ENCODE measurements at places on chromosomes 13 and 19.

- DNase-seq = no peak
Observed at GRCh38 chr13:39881887-39882286, 226.4 kb downstream of the COG6 start.

DNA sequence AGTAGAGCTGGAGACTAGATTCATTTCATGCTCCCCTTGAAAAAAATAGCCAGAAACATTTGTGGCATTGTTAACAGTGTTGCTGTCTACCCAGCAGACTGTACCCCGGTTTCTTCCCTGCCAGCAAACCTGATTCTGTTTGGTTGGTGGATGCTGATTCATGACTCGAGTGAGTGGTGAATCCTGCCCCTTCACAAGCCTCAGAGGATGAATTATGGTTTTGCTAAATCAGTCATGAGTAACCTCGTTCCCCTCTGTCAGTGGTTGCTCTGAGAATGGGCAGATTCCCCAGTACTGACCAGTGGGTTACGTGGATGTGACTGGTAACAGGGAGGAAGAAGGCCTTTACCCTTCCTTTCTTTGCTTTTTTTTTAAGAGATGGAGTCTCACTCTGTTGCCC, 10.1 kb downstream of the NLRP12 start:
- no peak for DNase-seq

GRCh38 chr19:6632002-6632621, 37.8 kb downstream of the TNFSF14 start:
- peak; percentile 50 for DNase-seq

DNA sequence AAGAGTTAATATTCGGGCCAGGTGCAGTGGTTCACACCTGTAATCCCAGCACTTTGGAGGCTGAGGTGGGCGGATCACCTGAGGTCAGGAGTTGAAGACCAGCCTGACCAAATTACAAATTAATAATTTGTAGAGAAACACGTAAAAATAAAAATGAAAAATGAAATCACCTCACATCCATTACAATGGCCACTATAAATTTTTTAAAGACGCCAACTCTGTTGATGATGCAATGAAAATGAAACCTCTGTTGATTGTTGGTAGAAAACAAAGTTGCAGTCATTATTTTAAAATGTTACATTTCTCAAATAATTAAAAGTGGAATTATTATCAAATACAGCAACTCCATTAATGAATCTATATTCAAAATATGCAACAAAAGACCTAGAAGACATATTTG, 26.8 kb downstream of the ZNF100 start:
- no peak for DNase-seq

- no peak for DNase-seq
Observed at GRCh38 chr13:40528881-40529280, 137.6 kb downstream of the FOXO1 start.

- no peak for DNase-seq
Observed at GRCh38 chr13:97384371-97384770, 49.6 kb upstream of the RAP2A start.

GRCh38 chr13:28590461-28590860, 68.5 kb upstream of the POMP start:
- no peak for DNase-seq

- DNase-seq = no peak
Observed at GRCh38 chr19:34088292-34088691, 84.0 kb upstream of the LSM14A start.

- DNase-seq = no peak
Observed at GRCh38 chr13:113304121-113304520, 7.1 kb downstream of the LAMP1 start.

GRCh38 chr13:44237276-44237767, 136.3 kb upstream of the SERP2 start:
- no peak for DNase-seq

DNA sequence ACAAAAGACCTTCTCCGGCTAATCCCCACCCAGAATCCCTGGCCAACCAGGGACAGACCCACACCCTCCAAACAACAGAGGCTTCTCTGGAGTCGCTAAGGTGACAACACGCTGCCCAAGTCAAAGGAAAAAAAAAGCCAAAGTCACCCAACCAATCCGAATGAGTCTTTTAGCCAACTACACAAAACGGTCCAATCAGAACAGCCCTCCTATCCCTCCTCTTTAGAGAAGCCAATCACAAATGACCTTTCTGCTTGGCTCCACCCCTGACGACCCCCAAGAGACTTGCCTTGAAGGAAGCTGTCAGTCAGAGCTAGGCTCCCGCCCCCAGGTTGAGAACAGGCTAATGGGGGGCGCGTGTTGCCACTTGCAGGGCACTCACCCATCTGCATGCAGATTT, 6.6 kb upstream of the FBXW9 start:
- DNase-seq = no peak

DNA sequence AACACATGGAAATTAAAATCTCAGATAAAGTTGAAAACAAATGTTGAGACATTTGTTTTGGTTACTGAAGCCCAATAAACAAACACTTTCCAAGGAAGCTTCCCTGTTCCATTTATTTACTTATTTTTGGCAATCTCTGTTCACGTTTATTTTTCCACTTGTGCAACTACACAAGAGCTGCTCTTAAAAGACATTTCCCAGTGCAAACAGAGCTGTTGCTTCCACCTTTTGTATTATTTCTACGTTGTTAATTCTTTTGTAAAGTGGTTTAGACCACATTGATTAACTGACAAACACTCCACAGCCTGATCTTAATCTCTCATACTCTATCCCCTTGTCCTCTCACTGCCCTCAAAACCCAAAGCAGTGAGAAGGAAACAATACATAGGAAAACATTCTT, 757.6 kb downstream of the LIG4 start:
- DNase-seq = no peak

GRCh38 chr13:45889590-45890243, 38.2 kb upstream of the SIAH3 start:
- no peak for DNase-seq

GRCh38 chr13:72808917-72809500, 27.1 kb downstream of the PIBF1 start:
- no peak for DNase-seq

- no peak for DNase-seq
Observed at GRCh38 chr13:88189728-88190127, 518.6 kb downstream of the SLITRK5 start.

- no peak for DNase-seq
Observed at GRCh38 chr19:29650772-29651387, 14.4 kb upstream of the PLEKHF1 start.

GRCh38 chr13:67330149-67330548, 100.0 kb upstream of the PCDH9 start:
- DNase-seq = no peak

- peak; percentile 47 for DNase-seq
Observed at GRCh38 chr13:110116072-110116487, 190.9 kb downstream of the COL4A1 start.

GRCh38 chr19:55094456-55095259, 19.0 kb downstream of the EPS8L1 start:
- no peak for DNase-seq

GRCh38 chr19:45276284-45276687, 25.2 kb downstream of the MARK4 start:
- no peak for DNase-seq

DNA sequence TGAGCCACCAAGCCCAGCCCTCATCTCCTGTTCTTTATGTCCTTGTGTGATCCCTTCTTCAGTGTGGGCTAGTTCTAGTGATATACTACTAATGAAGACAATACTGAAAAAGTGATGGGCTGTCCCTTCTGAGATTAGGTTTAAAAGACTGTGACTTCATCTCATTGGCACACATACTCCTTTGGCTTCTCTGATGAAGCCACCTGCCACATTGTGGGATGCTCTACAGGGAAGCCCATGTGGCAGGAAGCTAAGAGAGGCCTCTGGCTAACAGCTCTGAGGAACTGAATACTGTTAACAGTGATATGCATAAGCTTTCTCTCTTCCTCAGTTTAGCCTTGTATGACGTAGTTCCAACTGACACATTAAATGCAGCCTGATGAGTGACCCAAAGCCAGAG, 13.6 kb downstream of the CSNK1A1L start:
- no peak for DNase-seq

DNA sequence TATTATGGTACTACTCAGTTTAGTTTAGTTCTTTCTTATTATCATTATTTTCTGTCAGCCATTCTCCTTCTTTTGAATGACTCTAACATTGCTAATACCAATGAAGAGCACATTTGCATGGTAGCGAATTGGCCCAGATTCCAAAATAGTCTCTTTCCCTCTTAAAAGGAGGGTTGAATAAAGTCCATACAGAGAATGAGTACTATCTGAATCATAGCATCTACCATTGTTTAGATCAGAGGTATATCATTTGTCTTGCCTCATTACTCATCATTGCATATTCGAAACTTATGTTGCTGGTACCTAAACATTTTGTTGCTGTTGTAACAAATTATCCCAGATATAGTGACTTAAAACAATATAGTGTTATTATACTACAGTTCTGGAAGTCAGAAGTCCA, 1235.3 kb upstream of the ATXN8OS start:
- DNase-seq = no peak

DNA sequence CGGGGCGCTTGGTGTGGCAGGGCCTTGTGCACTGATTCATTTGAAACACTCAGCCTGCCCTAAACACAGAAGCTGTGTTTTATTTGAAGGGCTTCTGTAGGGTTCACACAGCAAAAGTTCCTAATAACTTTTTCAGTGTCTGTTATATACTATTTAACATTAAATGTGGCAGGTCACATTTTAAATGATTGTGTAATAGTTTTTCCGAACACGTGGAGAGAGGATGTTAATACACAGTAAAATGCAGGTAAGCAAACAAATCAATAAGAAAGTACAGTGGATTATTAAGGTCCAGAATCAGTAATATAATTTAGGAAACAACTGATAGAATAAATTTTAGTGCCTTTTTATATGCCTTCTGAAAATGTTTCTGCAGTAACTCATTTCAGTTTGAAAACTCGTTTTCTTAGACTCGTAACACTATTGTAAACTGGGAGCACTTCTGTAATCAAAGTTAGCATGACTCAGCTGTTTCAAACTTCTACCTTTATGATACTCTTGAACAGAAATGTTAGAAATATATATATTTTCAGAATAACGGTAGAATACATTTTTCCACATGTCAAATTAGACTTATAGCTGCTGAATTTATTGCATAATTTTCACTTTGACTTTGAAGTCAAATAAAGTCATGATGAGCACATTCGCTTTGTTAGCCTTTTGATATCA, 70.1 kb downstream of the GGACT start:
- no peak for DNase-seq

- DNase-seq = peak; percentile 32
Observed at GRCh38 chr19:39765091-39766076, 13.3 kb upstream of the LEUTX start.

GRCh38 chr19:43425567-43426392, 11.1 kb downstream of the TEX101 start:
- DNase-seq = no peak

GRCh38 chr19:3149089-3149488, 13.3 kb downstream of the GNA15 start:
- no peak for DNase-seq

- no peak for DNase-seq
Observed at GRCh38 chr13:111011899-111012298, 97.0 kb upstream of the ANKRD10 start.

- DNase-seq = no peak
Observed at GRCh38 chr19:2120821-2121220, 24.1 kb downstream of the IZUMO4 start.

- no peak for DNase-seq
Observed at GRCh38 chr19:41249707-41250423, 14.3 kb upstream of the HNRNPUL1 start.

GRCh38 chr19:6021878-6022569, 44.1 kb upstream of the RANBP3 start:
- DNase-seq = peak; percentile 72

DNA sequence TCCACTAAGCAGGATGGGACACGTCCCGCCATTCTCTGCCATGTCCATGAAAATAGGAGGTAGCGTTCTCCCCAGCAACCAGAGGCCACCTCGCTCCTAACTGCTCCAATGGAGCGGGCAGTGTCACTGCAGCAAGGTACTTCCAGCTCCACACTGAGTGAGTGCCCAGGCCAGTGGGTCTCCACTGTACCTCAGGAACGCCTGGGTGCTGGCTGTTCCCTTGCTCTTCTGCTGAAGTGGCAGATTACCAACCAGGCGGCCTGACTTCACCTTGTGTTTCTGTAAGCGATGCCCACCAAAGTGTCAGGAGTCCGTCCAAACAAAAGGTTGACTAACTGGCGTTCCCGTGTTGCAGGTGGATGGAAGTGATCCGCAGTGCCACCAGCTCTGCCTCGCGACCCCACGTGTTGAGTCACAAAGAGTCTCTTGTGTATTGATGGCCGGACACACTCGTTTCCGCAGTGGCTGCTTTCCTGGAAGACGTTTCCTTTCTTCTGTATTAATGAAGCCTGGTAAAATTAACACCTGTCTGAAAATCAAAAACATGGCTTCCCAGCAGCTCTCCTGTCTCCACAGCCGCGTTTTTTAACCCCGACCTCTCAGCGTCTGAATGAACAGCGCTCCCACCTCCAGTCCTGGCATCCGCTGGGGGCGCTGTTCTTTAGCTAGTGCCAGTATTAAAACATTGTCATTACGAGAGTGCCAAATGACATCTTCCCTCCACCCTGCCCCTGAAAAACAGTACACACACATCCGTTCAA, 128.8 kb downstream of the STK24 start:
- DNase-seq = no peak

DNA sequence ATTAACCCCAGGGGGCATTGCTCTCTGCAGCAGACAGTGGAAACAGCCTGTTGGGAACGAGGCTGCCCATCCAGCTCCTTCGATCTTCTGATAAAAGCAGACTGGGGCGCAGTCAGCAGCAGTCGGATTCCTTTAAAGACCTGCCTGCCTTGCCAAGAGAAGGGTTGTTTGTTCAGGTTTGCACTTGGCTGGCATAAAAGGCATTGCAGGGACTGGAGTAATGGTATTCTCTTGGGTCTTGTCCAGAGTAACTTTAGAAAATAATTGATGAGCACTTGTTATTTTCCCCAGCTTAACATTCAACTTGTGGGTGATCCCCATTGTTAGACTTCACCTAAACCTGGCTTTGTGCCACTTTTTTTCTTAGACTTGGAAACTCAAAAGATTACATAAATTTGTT, 67.3 kb upstream of the SLC10A2 start:
- DNase-seq = no peak

All from activated T-cell treated with anti-CD3 and anti-CD28 coated beads, Interleukin-2, amount 50 U/mL, for 1 hour (primary cell).